ENCODE measurements at places on chromosomes 16 and 17. TPM values are rescaled to one million over a fixed set of nuclear protein-coding genes. Genes with fewer than 3 reads are reported as not detected.

Gene PRKCA
- total RNA-seq = 16.1 TPM

GRCh38 chr16:65409510-65409909, 287.6 kb upstream of the CDH11 start:
- no peak for DNase-seq

Gene GRAP
- total RNA-seq = 4.1 TPM

Gene HELZ
- total RNA-seq = 61.6 TPM

Gene AIPL1
- not detected for total RNA-seq

Gene IRX3
- 59.0 TPM for total RNA-seq

DNA sequence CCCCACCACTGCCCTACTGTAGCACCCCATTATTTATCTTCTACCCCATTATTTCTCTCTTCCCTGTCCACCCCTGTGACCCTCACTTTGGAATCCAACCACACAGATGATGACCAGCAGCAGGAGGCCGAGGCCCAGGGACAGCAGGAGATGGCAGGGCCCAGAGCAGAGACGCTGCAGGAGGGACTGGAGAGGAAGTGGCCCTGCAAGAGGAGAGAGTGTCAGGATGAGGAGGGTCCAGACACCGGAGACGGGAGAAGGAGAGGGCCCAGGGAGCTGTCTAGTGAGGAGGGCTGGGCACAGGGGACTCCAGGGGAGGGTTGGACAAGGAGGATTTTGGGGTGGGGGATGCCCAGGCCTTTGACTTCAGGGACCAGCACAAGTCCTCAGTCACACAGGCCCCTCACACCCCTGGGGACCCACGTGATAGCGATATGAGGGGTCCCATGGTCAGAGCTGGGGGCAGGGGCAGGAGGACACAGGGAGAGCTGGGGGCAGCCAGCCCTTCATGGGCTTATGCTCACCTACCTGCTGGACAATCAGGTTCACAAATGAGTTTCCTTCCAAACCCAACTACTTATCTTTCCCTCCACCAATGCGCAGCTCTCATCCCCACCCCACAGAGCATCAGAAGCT, 2.0 kb downstream of the CLEC10A start:
- DNase-seq = peak; percentile 29

- no peak for DNase-seq
Measured at GRCh38 chr16:72299684-72300243, 127.8 kb upstream of the PMFBP1 start.

Gene PALB2
- 11.8 TPM for total RNA-seq

Gene PLCD3
- total RNA-seq = 65.6 TPM

Gene SECTM1
- total RNA-seq = 38.4 TPM

Gene ARL17A
- 18.8 TPM for total RNA-seq

- no peak for DNase-seq
Measured at GRCh38 chr17:72810991-72811508, 281.4 kb downstream of the SLC39A11 start.

Gene DRG2
- 40.9 TPM for total RNA-seq

Gene CRYBA1
- total RNA-seq = not detected

Gene ERN2
- total RNA-seq = 1.2 TPM

DNA sequence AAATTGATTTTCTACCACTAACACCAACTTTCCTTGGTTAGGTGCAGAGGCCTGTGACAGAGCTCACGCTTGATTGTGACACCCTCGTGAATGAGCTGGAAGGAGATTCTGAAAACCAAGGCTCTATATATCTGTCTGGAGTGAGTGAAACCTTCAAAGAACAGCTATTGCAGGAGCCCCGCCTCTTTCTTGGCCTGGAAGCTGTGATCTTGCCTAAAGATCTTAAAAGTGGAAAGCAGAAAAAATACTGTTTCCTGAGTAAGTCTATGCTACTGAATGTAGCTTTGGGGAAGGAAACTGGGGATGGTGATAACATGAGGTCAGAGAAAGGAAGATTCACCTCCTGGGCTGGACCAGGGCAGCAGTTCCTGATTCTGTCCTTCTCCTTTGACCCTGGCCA, 38.3 kb downstream of the REXO5 start:
- DNase-seq = no peak

GRCh38 chr16:70496513-70496912, 26.8 kb downstream of the COG4 start:
- DNase-seq = no peak

Gene ACE
- total RNA-seq = 69.0 TPM

DNA sequence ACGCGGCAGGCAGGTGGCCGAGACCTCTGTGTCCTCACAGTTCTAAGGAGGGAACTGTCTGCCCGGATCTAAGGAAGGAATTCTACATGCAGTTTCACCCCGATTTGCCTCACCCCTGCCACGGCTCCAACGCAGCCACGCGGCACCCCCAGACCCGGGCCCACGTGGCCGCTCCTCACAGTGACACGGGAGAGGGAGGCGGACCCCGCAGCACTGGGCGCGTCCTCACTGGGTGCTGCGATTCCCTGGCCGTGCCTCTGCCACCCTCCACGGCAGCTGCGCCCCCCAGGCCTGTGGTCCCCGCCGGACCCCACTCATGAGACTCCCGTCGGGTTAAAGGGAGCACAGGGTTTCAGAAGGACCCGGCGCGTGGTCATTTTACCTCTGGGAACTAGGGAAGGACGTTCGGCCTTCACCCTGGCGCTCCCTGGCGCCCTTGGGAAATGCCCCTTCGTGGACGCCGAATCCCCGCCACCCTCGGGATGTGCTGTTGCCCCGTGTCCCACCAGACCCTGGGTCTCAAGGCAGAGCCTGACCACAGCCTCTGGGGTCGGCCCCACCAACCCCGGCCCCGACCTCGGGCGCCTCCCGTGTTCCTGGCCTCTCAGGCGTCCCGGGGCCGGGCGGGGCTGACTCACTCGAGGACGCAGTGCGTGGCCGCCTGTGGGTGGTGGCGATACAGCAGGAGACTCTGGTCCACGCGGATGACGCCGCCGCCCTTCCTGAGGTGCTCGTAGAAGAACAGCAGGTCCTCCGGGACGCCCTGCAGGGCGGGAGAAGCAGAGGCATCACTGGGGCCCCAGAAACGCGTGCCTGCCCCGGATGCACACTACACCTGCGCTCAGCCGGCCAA, 118.8 kb upstream of the METRNL start:
- DNase-seq = no peak

Gene CA4
- total RNA-seq = 66.0 TPM

DNA sequence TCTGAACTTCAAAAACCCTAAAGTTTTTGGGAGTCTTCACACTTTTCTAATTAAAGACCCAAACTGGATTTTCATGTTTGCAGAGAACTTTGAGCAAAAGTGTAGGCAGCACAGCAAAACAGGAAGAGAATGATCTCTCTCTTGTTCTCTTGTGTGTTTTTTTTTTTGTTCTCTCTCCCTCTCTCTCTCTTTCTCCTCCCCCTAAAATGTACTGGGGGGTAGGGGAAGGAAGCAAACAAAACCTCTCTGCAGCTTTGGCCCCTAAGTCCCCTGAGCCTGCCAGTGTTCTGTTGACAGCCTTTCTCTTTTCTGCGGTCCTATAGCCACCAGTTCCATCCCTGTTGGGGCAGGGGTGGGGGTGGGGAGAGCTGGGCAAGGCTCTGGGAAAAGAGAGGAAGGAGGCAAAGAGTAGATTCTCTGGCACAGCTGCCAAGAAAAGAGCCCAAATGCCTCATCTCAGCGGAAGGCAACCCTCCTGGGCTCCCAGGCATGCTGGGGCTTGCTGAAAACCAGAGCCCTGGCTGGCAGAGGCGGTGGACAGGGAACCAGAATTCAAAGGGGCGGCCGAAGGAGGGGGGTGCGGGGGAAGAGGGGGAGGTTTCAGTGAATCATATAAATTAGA, 295.3 kb downstream of the SOX9 start:
- DNase-seq = no peak

- DNase-seq = no peak
Measured at GRCh38 chr17:6969323-6969726, 26.5 kb upstream of the ALOX12 start.

DNA sequence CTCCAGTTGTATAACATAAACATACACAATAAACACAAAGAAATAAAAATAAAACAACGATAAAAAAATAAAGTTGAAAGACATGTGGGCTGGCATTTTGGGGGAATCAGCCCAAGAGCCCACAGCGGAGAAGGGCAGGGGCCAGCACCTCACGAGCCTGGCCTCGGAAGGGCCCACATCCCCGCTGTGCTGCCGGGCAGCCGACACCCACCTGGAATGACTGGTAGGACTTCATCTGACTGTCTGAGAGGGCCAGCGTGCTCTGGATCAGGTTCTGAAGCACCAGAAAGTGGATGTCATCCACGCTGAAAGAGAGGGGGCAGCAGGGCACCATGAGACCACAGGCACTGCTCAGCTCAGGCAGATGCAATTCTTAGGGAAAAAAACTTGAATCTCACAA, 73.5 kb downstream of the GTF3C1 start:
- DNase-seq = no peak

GRCh38 chr16:88924834-88925539, 52.0 kb downstream of the CBFA2T3 start:
- peak; percentile 75 for DNase-seq

DNA sequence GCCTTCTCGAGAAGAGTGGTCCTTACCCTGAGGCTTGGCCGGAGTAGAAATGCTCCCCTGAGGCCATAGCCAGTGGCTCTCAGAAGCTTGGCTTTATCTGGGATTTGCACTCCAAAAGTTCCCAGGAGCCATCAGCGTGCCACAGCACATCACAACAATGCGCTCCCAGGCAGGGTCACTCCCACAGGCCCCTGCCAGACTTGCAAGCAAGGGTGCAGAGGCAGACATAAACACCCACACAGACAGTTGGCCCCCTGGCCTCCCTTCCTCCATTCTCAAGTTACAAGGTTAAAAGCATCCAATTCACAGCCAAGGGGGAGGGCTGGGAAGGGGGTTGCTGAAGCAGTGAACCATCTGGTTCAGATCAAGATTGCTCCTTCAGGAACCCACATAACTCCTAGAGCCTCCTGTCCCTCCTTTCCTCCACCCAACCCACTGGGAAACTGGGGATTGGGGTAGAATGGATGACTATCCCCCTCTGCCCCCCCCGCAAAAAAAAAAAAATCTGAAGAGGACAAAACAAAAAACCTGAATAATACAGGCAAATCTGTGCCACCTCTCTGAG, 1.8 kb downstream of the ST3GAL2 start:
- no peak for DNase-seq

Gene GPR139
- total RNA-seq = not detected

- no peak for DNase-seq
Measured at GRCh38 chr16:57822856-57823255, 20.6 kb upstream of the KIFC3 start.
